ENCODE measurements at places on chromosomes 13 and 19.

- DNase-seq = no peak
Measured at GRCh38 chr19:1141944-1142343, 32.1 kb downstream of the SBNO2 start.

DNA sequence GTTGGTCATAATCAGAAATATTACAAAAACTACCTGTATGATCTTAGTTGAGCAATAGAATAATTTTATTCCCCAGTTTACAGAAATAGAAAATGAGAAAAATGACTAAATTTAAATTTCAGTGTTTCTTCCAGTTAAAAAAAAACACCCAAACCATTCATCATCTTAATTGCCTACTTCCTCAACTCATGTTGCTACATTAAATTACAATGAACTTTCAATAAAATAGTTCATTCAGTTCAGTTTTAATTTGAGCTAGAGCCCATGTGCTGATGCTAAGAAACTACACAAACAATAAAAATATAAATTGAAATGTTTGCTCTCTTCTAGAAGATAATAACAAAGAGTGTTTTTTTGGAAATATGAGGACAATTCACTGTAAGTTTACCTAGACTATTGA lies 820.4 kb downstream of the SLITRK6 start:
- DNase-seq = no peak

- no peak for DNase-seq
Measured at GRCh38 chr13:59538512-59538911, 625.2 kb downstream of the DIAPH3 start.

DNA sequence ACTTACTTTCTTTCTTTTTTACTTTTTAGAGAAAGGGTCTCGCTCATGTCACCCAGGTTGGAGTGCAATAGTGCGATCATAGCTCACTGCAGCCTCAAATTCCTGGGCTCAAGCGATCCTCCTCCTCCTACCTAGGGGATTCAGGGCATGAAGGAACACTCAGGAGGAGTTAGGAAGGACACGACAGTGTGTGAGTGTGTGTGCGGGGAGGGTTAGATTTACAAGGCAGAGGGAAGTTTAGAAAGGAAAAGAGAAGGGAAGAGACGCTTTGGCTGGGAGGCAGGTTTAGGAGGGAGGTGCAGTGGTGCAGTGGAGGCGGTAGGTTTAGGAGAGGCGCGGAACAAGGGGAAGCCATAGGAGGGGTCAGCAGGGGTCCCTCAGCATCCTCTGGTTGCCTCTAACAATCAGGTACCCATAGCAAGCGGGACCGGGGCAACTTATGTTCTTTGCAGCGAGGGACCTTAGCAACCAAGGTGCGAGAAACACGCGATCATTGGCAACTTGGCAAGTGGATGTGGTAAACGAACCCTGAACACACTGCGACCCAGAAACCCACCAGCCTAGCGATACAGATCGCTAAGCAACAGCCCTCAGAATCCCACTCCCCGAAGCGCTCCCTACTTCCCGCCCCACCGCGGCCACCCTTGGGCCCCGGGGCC lies 501 bp downstream of the SIRT2 start:
- no peak for DNase-seq

- no peak for DNase-seq
Measured at GRCh38 chr13:21436582-21436981, 22.5 kb downstream of the ZDHHC20 start.

DNA sequence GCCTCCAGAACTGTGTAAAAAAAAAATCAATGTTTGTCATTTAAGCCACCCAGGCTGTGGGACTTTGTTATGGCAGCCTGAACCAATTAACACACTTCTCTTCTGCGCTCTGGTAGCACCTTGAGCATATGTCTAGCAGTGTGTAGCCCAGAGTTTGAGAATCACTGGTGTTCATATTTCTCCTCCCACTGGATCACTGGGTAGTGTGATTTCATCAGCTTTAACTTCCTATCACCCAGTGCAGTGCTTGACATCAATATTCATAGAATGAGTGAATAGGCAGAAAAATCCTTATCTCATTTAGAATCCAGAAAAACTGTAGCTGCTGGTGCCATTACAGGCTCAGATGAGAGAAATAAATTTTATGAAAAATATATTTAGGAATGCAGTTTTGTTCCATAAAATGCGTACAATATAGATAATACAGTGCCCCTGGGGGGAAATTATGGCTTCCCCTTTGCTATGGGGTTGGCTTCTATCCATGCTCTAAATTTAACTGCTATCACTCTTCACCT lies 30.7 kb upstream of the WASF3 start:
- no peak for DNase-seq

- peak; percentile 70 for DNase-seq
Measured at GRCh38 chr13:98576200-98576945, 534 bp downstream of the STK24 start.

- no peak for DNase-seq
Measured at GRCh38 chr13:27200413-27201070, 28.9 kb upstream of the USP12 start.

DNA sequence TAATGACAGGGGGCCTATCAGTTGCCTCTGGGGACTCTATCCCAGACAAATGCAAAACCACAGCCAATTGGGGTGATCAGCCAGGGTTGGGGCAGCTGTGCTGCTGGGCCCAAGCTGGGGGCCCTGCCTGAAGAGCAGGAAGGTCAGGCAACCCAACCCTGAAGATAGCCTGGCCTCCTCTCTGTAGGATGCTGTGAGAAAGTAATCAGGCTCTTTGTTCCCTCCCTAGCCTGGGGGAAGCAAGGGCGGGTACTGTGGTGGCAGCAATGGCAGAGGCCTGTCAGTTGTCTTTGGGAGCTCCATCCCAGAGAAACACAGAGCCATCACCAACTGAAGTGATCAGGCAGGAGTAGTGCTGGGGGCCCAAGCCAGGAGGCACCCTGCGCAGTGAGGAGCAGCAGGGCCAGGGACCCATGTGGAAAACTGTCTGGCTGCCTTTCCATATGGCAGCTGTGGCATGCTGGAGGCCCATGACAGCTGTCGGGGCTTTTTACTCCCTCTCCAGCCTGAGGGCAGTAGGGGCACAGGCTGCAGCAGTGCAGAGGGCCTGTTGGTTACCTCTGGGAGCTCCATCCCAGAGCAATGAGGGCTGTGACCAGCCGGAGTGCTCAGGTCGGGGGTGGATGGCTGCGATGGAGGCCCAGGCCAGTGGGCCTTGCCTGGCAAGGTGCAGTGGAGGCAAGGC lies 73.6 kb upstream of the ATP12A start:
- no peak for DNase-seq

- DNase-seq = no peak
Measured at GRCh38 chr13:57787058-57787791, 155.7 kb downstream of the PCDH17 start.

All from B cell (primary cell).